ENCODE measurements at places on chromosomes 7 and 10.

DNA sequence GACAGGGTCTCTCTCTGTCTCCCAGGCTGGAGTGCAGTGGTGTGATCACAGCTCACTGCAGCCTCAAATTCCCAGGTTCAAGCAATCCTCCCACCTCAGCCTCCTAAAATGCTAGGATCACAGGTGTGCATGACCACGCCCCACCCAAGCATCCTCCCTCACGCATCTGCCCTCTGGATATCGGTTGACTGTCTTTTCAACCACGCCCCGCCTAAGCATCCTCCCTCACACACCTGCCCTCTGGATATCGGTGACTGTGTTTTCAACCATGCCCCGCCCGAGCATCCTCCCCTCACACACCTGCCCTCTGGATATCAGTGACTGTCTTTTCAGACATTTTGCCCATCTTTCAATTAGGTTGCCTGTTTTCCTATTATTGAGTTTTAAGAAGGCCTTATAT is 140.5 kb downstream of the MAD1L1 start:
- no peak for DNase-seq

GRCh38 chr10:132962623-132963429 is 20.5 kb upstream of the CFAP46 start:
- DNase-seq: no peak

DNA sequence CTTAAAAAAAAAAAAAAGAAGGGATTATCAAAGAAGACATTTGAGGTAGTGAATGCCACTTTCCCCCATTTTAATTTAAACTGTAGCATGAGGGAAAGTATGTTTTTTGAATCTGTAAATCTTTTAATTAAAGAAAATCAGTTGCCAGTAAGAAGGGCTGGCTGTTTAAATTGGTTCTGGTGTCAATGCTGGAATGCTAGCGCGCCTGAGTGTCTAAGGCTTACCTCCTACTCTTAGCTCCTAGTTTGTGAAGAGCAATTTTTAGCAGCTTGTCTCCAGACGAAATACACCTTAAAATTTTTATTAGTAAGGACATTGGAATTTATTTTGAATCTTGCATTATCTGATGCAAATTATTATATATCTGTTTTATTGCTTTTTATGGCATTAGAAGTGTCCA is 54.1 kb downstream of the UBE3C start:
- no peak for DNase-seq

GRCh38 chr7:415646-416525 is 103.8 kb downstream of the PDGFA start:
- DNase-seq: no peak

DNA sequence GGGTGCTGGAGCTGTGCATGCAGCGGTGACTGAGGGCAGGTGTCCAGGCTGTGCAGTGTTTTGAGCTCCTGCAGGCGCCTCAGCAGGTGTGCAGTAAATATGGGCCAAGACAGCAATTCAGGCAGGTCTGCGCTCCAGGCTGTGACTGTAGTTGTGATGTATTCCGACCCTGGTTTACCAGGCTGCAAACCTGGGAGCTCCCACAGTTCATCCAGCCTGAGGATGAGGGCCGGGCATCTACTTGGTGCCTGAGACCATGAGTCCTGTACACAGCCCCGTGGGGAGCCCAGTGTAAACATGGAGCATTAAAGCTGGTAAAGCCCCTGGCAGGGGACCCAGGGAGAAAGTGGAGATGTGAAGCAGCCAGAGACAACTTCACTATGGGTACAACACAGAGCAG is 82.8 kb downstream of the VOPP1 start:
- DNase-seq: no peak

DNA sequence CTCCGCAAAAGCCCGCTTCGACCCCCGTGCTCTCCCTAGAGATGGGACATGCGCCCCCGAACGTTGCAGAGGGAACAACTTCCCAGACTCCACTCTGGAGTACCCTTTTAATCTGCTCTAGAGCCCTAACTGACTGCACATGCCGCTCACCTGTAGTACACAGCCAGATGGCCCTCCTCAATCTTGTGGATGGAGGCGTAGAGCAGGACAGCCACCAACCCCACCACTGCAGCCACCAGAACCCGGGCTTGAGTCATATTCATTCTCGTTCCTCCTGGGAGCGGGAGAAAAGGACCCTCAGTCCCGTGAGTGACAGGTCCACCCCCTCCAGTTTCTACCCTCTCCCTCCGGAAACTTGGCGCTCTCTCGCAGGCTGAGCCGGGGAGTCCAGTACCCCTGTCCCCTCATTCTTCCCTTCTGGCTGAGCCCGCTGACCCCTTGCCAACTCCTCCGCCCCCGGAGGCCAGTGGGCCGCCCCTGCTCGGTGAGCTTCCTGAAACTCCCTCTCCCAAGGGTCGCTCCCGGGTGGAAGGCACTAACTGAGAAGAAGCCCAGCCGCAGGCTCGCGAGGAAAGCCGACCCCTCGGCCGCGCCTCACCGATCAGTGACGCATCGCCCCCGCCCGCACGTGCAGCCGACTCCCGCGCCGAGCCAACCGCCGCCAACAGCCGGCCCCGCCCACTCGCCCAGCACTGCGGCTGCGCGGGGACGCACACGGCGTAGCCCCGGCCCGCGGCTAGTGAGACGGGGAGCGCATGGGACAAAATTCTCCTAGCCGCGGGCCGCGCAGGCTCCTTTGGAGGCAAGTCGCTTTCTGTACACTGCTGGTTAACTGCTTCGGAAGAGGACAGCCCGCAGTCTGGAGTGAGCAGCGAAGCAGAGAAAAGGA is at the start of gene ERLIN1:
ERLIN1 (minus strand) TSS at position 666 of the 889 bp plus-strand sequence; CDS start at position 263, 403 bp downstream.
- peak; percentile 63 for DNase-seq

DNA sequence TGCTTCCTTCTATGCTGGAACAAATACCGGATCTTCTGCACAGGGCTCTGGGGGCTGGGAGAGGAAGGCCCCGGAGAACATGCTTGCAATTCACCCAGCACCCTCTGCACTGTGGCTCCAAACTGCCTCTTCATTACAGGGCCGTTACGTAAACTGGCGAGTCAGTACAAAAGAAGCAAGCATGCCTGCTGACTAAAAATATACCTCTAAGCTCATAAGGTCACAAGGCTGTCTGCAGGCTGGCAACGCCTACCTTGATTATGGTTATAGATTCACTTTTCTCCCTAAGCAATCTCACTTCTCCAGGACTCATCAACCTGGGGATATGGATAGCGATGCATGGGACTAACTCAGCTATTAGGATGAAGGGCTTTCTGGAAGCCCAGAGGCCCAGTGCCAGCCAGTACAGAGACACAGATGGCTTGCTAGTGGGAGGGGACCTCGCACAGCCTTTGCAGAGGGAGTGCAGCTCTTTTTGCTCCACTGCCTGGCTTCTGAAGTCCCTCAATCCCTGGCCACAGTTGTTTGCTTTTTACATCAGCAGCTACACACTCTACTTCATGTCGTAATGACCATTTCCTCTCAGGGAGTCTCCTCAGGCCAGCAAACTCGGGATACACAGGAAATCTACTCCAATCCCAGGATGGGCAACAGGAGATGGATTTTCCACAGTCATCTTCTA is 96.1 kb downstream of the SH3PXD2A start:
- DNase-seq: no peak

DNA sequence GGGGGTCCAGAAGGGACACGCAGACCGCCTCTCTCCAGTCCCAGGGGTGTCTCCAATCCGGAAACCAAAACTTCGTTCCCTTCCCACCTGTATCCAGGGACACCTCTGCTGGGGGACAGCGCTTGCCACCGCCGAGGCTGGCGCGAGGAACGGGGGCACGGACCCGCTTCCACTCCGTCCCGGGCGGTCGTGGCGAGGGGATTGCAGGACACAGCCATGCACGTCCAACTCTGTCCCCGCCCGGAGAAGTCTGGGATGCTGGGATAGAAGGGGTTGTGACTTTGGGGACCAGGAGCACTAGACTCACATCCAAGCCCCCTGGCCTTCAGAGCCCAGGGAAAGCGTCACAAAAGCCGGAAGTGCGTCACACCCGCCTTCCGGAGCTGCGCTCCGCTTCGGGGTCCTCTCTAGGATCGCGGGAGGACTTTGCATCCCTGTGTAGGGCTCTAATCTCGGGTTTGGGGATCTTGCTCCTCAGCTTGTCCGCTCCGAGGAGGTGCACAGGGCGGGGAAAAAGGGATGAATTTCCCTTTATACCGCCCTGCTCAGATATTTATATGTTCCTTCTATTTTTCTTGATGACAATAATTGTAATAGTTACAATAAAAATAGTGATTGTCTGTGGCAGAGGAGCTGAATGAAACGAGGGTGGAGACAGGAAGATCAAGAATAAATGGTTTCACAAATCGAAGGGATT is at the start of gene FAM200A:
FAM200A (minus strand) TSS at position 348 of the 697 bp plus-strand sequence. CDS start 3,707 bp downstream, outside the sequence.
- peak; percentile 80 for DNase-seq

DNA sequence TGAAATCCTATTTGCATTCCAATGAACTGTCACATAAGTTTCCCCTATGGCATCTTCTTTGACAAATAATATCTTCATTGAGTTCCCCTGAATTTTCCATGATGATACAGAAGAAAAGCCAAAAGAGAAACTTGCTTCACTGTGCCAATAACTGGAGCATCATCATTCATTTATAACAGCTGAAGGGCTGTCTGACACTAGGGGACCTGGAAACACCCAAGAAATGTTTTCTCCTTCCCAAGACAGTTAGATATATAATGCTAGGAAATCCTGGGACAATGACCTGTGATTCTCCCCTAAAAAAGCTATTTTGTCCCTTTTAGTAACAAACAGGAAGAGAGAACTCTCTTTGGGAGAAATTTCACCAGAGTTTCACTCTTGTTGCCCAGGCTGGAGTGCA is 133.6 kb downstream of the SEMA3C start:
- no peak for DNase-seq

- DNase-seq: no peak
Observed at GRCh38 chr7:151837285-151838042, 39.5 kb downstream of the PRKAG2 start.

- DNase-seq: no peak
Observed at GRCh38 chr10:64059884-64060283, 538.7 kb downstream of the REEP3 start.

GRCh38 chr10:28890121-28890950 is 213.0 kb downstream of the BAMBI start:
- no peak for DNase-seq

- DNase-seq: no peak
Observed at GRCh38 chr7:42720991-42721796, 190.7 kb downstream of the C7orf25 start.

GRCh38 chr7:37411444-37412034 is 37.1 kb downstream of the ELMO1 start:
- no peak for DNase-seq

- DNase-seq: no peak
Observed at GRCh38 chr7:255038-255435, 34.9 kb upstream of the FOXL3 start.

DNA sequence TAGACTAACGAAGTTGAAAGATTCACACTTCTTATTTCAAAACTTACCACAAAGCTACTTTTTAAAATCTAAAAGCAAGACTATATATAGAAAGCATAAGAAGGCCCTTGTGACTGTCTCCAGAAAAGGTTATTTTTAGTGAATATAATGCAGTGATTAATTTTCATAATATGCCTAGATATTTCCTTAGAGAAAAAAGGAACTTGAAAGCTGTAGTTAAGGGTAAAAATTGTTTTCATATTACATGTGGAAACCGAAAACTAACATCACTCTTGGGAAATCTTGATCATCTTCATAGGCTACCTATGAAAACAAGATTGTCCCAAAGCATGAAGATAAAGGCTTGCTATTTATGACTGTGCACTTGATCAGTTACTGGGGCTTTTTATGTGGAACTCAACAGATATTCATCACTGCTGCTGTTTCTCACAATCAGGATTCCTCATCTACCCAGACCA is 223.2 kb downstream of the SH2D4B start:
- no peak for DNase-seq

DNA sequence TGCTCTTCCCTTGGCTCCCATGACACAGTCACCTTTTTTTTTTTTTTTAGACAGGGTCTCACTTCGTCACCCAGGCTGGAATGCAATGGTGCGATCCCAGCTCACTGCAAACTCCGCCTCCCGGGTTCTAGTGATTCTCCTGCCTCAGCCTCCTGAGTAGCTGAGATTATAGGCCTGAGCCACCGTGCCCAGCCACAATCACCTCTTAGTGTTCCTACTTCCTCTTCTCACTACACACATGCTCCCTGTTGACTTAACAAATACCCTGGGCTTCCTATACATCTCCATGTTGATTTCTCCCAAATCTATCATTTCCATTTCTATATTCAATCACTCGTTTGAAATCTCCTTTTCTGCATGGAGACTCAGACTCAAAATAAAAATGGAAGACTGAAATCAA is 91.7 kb downstream of the CUBN start:
- DNase-seq: no peak

DNA sequence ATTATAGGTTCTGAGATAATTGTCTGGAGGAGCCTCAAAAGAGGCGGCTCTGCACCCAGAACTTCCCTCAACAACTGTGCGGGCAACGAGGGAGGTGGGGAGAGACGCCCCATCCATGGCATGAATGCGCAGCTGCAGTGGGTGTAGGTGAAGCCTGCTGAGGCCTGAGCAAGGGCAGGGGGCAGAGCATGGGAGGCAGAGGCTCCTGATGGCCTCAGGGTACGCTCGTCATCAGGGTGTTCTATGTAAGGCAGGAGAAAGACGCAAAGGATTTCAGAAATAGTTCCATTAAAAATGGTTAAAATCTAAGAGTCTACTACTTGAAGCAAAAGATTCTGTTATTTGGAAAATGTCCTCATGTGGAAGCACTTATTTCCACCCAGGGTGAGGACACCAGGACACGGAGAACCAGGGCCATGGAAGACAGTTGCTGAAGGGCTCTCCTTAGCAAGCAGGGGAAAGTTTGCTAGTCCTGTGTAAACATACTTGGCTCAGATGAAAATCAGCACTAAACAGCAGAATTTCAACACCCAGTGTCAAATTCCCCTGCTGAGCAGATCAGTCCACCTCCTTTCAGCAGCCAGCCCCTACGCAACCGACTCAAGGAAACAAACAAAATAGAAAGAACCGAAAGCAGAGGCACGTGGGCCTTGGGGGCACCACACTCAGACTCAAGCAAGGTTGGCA is 18.9 kb downstream of the INSIG1 start:
- DNase-seq: no peak

GRCh38 chr7:106965108-106965507 is 79.4 kb upstream of the PRKAR2B start:
- no peak for DNase-seq

GRCh38 chr7:79403879-79404278 is 49.6 kb downstream of the MAGI2 start:
- DNase-seq: no peak

GRCh38 chr10:124745673-124746072 is 1.5 kb upstream of the FAM53B start:
- DNase-seq: no peak

- DNase-seq: no peak
Observed at GRCh38 chr7:108034586-108034985, 31.6 kb upstream of the LAMB1 start.

GRCh38 chr7:127741764-127742375 is 89.9 kb downstream of the SND1 start:
- no peak for DNase-seq
